ENCODE measurements at places on chromosomes 1 and 21.
A peak's percentile ranks its signal among the peaks of the same experiment; 100 is the strongest.

- H3K4me1 ChIP-seq = peaks cover 56% of the 10 kb centered on the region
- no peak for DNase-seq
- peak overlapping the region; percentile 88 for H3K4me3 ChIP-seq
- peaks cover 10% of the 10 kb centered on the region for H3K36me3 ChIP-seq
Measured at GRCh38 chr21:43728154-43728466, 9.2 kb downstream of the PDXK start.

- H3K36me3 ChIP-seq = peaks cover 7% of the 10 kb centered on the region
- no peak overlapping the region for H3K27ac ChIP-seq
- H3K4me3 ChIP-seq = no peak overlapping the region
- peaks cover 18% of the 10 kb centered on the region for H3K4me1 ChIP-seq
Measured at GRCh38 chr1:59317780-59318179, 20.9 kb downstream of the FGGY start.

- H3K27ac ChIP-seq = no peak overlapping the region
- H3K4me1 ChIP-seq = no peaks in the 10 kb centered on the region
- H3K36me3 ChIP-seq = no peaks in the 10 kb centered on the region
- H3K4me3 ChIP-seq = no peak overlapping the region
Measured at GRCh38 chr1:115547696-115548095, 94.1 kb upstream of the VANGL1 start.

DNA sequence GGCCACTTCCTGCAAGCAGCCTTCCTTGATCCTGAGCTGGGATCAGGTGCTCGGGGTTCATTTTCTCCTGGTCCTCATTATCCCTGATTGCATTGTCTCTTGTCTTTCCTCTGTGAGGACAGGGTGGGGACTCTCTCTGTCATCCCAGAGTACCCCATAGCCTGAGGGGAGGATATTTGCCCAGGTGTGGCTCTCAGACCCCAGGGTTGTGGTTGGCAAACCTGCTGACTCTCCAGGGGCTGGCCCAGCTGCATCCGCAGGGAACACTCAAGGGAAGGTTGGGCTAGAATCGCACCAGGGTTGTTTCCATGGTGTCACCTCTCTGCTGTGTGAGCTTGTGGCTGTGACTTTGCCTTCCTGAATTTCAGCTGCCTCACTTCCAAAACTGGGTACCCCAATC, 276.8 kb upstream of the C1orf174 start:
- H3K27ac ChIP-seq = no peak overlapping the region
- no peak for DNase-seq
- no peaks in the 10 kb centered on the region for H3K4me1 ChIP-seq
